ENCODE measurements at places on chromosomes 3 and 15.

DNA sequence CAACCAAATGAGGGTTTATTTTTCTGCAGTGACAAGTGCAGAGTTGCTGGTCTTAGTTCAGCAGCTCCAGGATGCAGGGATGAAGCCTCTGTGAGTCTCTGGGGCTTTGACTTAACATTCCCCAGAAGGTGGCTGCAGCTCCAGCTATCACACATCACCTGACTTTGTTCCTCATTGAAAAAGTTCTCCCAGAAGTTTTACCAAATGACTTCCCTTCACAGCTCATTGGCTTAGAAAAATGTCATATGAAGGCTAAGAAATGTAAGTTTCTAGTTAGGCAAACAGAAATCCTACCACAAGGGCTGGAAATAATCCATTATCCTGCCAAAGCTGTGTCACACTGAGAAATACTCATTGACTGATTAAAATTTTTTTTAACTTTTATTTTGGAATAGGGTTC, 184.9 kb downstream of the MINAR1 start:
- DNase-seq: no peak

- DNase-seq: no peak
These were observed 623.5 kb upstream of the TBL1XR1 start for GRCh38 chr3:177820683-177821316.

GRCh38 chr3:27483117-27484014, 818 bp downstream of the SLC4A7 start:
- DNase-seq: peak; percentile 50

DNA sequence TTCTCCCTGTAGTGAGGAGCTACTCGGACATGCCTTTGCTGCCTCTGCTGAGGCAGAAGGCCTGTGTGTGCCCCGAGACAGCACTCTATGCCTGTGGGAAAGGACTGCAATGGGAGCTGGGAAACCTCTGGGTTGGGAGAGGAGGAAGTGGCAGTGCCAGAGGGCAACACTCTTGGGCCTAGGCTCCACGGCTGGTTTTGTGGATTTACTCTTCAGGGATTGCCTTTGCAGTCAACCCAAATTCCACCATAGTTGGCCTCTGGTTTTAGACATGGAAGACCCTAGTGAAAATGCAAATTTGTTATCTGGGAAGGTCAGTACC, 46.8 kb downstream of the ITGA11 start:
- no peak for DNase-seq

- DNase-seq: no peak
These were observed 67.4 kb downstream of the USP13 start for GRCh38 chr3:179720196-179720595.

- DNase-seq: no peak
These were observed 52.8 kb downstream of the SEMA5B start for GRCh38 chr3:122974764-122975162.

GRCh38 chr3:12046406-12046805, 42.2 kb downstream of the SYN2 start:
- no peak for DNase-seq

- DNase-seq: no peak
These were observed 175.9 kb downstream of the VGLL3 start for GRCh38 chr3:86814918-86815655.

GRCh38 chr15:27792756-27793264, 306.3 kb downstream of the OCA2 start:
- no peak for DNase-seq

Measured in activated T-cell treated with anti-CD3 and anti-CD28 coated beads, Interleukin-2, amount 50 U/mL, for 1 hour (primary cell).